ENCODE measurements at places on chromosomes 13 and 19.

- no peak for DNase-seq
Observed at GRCh38 chr19:57947088-57947418, 453 bp downstream of the ZNF256 start.

DNA sequence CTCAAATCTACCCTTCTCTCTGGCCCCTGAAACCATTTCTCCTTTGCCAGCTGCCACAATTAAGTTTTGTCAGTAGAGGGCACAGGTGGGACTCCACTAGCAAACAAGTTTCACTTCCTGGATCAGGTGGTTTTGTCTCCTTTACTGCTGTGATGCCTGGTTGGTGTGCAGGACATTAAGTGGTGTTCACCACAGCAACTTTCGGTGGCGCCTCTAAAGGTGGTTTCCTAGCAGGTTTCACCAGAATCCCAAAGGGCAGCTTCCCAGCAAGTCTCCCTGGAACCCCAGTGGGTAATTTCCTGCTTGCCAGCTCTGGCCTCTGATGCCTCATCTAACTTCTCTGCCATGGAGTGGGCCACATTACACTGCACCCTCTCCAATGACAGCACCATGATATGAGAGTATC, 16.6 kb downstream of the MED4 start:
- DNase-seq, result no peak

GRCh38 chr13:95128045-95128643, 173.1 kb downstream of the ABCC4 start:
- DNase-seq, result no peak

GRCh38 chr13:80040196-80040980, 300.5 kb downstream of the SPRY2 start:
- DNase-seq, result no peak

- DNase-seq, result no peak
Observed at GRCh38 chr13:32917504-32917903, 98.7 kb upstream of the KL start.

DNA sequence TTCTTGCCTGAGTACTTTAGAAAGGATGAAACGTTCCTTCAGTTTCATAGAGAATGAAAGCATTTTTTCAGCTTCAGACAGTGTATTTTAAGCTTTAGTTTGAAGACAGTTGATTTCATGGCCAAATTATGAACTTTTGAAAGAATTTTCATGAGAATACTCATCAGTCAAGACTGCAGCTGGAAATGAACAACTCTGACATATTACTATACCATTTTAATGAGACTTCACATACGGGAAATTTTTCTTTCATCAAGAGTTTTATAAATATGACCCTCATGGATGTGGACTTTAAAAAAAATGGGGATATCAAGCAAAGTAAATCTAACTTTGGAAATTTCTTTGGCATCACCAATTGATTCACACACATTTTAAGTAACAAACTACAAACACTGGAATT, 6.4 kb downstream of the LATS2 start:
- DNase-seq, result no peak

DNA sequence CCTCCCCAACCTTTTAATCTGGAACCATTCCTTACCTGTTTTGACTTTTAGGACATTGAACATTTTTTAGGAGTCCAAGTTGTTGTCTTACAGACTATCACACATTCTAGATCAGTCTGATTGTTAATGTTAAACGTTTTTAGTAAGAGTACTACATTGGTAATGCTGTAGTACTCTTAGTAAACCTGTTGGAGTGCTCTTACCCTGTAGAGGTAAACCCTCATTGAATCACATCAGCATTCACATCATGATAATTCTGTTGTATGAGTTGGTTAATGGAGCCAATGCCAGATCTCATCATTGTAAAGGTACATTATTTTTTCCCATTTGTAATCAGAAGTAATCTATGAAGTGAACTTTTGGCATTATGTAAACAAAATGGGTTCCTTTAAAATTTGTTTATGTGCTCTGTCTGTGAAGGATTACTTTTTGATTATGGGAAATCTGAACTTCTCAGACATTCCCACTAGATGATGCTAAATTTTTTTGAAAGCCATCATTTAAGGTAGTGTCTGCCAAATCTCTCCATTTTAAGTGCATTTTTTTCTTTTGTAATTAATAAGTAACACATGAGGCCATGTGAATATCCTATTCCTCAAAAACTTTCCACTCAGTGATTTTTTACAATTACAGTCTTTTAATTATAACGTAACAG, 55.2 kb downstream of the VWA8 start:
- DNase-seq, result no peak

- no peak for DNase-seq
Observed at GRCh38 chr19:13309864-13310263, 159.7 kb downstream of the IER2 start.

GRCh38 chr19:41563854-41564514, 12.0 kb upstream of the CEACAM21 start:
- no peak for DNase-seq

DNA sequence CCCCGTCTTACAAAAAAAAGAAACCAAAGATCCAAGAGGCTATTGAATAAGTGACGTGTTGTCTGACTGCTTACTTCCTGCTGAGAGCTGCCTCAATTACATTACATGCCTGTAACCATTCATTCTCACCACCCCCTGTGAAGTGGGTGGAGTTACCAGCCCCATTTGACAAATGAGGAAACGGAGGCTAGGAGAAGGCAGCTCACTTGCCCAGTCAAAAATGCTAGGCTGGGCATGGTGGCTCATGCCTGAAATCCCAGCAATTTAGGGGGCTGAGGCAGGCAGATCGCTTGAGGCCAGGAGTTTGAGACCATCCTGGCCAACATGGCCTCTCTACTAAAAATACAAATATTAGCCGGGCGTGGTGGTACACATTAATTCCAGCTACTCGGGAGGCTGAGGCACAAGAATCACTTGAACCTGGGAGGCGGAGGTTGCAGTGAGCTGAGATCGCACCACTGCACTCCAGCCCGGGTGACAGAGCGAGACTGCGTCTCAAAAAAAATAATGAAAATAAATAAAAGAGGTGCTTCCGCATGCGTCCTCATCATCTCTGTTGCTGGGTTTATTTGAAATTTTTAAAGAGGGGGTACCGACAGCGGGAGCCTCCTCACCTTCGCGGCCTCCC, 499 bp downstream of the LSM7 start:
- no peak for DNase-seq
